Vagina (tissue), 2 donors: ENCODE measurements at places on chromosomes 5 and 9. TPM values are rescaled to one million over a fixed set of nuclear protein-coding genes. Genes with fewer than 3 reads are reported as not detected.

- DNase-seq = no peak
Observed at GRCh38 chr5:180344696-180344999, 8.5 kb downstream of the GFPT2 start.

GRCh38 chr5:43572357-43572756 is 15.5 kb upstream of the PAIP1 start:
- DNase-seq = no peak

DNA sequence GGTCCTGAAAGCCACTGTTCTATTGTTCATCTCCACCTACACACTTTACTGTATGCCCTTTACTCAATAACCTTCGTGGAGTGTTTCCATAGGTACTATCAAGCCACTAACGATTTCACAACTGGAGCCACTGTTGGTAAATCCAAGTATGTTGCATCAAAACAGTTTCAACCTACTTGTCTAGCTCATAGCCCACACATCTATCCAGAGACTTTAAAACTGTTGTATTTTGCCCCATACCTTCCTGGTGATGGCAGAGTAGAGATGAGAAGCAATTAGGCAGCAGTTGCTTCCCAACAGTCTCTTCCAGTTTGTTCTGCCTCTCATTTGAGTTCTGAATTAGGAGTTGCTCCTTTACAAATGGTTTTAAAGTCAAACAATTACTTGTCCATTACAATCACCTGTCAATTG is 607 bp downstream of the FAXDC2 start:
- DNase-seq = no peak

- DNase-seq = no peak
Observed at GRCh38 chr9:75826314-75826713, 64.2 kb upstream of the PCSK5 start.

DNA sequence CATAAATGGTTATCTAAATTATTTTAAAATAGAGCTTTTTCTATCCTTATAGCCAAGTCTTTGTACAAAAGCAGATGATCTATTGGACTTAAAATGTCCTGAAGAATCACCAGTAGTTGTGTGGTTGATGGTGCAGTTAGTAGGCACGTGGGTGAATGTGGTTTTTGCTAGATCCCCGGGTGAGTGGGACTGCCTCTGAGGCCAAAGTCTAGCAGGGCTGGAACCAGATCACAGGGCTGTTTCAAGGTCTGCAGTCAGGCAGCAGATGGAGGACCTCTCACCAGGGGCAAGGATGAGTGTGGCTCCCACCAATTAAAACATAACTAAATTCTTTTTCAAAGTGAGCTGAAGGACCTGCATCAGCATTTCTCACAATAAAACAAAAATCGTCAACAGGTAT is 604.7 kb upstream of the FTMT start:
- DNase-seq = no peak

DNA sequence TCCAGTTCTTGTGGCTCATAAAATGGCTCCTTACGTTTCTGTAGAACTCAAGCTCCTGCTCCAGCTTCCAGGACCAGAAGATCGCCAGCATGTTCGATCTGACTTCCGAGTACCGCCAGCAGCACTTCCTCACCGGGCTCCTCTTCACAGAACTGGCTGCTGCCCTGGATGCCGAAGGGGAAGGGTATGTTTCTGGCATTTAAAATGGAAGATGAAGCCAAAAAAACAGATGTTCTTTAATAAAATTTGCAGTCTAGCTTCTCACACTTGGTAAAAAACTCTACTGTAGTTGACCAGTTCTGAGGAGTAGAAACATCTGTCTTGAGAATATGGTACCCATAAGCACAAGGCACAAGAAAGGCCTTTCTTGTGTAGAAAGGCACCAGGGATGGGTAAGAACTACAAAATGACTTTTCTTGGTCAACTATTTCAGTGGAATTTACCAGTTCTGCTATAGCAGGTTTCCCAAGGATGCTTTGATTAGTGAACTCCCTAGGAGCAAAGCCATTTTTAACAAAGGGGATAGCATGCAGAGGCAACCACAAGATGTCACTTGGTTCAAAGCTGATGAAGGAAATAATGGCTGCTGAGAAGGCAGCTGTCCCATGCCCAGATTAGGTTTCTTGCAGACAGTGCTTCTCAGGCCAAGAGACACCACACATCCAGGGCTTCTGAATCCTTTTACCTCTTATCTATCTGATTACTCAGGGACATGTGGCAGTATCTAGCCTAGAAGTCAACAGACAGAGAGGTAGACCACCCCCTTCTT is 192.4 kb downstream of the DOCK8 start:
- no peak for DNase-seq

DNA sequence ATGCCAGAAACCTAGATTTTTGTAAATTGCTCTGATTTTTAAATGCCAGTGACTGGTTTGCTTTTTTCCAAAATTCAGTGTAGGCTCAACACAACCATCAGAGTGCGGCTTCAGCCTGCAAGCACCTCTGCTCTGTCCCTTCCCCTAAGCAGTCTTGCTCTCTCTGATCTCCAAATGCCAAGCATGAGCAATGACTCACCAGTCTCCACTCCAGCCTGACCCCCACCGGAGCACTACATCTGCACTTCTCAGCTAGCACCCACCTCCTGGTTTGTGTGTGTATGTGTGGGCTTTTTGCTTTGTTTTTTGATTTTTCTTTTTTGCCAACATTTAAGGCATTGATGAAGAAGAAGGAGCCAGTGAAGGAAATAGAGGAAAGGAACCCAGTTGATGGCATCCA is 61.4 kb upstream of the ADRA1B start:
- no peak for DNase-seq

GRCh38 chr5:178462816-178463215 is 127.4 kb downstream of the COL23A1 start:
- peak; percentile 46 for DNase-seq

DNA sequence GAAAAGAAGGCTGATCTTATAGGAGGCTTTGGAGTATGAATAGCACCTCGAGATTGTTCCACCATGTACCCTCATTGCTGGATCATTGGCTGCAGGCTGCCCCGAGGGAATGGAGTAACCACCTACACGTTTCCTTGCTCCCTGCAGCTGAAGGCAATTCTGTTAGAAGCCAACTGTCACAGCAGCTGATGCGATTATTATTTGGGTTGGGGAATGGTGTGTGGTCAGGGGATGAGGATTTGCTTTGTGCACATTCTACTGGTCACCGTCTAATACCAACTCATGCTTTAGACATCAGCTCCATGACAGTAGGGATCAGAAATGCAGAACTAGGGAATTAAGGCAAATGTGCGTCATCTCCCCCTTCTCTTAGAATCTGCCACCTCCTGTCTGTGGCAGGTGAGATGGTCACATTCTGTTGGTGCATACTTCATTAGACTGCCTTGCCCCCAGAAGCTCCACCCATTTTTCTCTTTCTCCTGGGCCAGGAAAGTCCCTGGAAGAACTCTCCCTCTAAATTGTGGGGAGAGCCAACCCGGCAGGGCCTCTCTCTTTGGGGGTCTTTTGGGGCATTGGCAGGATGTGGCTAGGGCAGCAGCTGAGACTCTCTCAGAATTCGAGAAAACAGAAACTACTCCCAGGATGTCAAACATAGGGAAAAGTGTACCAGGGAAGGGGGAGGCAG is 32.8 kb downstream of the NEUROG1 start:
- DNase-seq = peak; percentile 79

GRCh38 chr5:152472083-152472482 is 67.0 kb upstream of the NMUR2 start:
- no peak for DNase-seq

DNA sequence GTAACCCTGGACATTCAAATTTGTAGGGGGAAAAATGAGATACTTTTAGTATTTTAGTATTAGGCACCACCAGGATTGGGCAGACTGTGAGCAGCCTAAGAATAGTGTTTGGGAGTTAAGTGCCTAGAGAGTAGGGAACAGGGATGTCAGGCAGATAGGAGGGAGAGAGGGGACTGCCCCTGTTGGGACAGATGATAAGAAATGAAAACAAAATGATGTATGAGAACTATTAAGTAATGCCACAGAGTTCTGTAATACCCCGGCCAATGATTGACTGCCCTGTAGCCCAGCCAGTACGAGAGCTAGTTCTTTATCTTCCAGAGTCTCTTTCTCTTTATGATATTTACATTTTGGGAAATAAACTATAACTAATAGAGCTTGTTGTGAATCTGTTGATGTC is 24.4 kb downstream of the ARHGAP26 start:
- DNase-seq = no peak

EIF4E1B gene
- total RNA-seq = not detected

SGCD gene
- 6.9 TPM for total RNA-seq

CDX1 gene
- not detected for total RNA-seq

PCDHB3 gene
- 2.0 TPM for total RNA-seq

GPR21 gene
- not detected for total RNA-seq

DAB2 gene
- 60.4 TPM for total RNA-seq

SLC9A3 gene
- total RNA-seq = 3.9 TPM
